LNCaP clone FGC (cell line): ENCODE measurements at places on chromosomes 7 and 10.

- DNase-seq: no peak
These were observed 269.8 kb downstream of the SKAP2 start for GRCh38 chr7:26594553-26594952.

DNA sequence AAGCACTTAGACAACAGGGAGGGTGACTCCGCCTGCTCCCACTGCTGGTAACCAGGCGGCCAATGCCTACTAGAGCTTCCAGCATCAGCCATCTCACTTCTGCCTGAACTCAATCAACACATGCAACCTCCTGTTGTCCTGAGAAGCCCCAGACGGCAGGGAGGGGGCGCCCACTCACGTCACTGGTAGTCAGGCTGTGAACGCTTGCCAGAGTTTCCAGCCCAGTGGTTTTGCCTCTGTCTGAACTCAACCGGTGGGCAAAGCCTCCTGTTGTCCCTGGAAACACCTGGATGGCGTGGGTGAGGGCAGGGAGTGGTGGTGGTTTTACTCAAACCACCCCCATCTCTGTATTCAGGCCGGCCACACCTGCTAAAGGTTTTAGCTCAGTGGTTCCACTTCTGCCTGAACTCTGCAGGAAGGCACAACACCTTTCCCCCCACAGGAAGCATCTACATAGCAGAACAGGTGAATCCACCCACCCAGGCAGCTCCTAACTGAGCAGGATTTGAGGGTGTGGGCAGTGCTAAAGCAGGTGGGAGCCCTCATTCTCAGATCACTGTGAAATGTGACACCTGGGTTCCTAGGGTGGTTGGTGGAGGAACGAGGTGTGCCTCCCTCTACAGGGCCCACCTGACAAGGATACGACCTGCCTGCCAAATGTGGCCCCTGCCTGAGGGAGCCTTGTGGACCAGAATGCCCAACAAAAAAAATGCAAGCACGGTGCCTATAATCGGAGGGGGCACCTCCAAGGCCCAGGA is 563.0 kb upstream of the SEMA3D start:
- no peak for DNase-seq

GRCh38 chr10:121260377-121260776 is 337.9 kb downstream of the FGFR2 start:
- DNase-seq: no peak

- DNase-seq: no peak
These were observed 93.8 kb downstream of the C1GALT1 start for GRCh38 chr7:7276161-7276560.

- no peak for DNase-seq
These were observed 19.4 kb downstream of the MAGI2 start for GRCh38 chr7:79434098-79434497.

DNA sequence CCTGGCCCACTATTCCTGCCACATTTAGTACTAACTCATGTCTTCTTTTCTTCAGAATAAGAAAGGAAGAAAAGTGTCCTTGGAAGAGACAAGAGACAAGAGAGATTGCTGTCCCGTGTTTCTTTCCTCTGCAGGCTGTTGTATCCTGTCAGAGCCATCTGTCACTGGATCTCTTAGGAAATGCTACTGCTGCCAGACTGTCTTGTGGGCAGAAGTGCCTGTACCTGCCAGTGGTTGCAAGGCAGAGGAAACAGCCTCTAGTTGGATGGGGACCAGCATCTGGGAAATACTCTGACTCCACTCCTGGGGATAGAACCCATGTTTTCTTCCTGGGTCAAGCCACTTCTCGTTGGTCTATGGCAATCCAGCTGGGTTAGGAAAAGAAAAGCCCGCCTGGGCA is 16.7 kb upstream of the MAP3K8 start:
- DNase-seq: no peak

GRCh38 chr7:15647309-15647708 is 39.2 kb downstream of the MEOX2 start:
- no peak for DNase-seq

DNA sequence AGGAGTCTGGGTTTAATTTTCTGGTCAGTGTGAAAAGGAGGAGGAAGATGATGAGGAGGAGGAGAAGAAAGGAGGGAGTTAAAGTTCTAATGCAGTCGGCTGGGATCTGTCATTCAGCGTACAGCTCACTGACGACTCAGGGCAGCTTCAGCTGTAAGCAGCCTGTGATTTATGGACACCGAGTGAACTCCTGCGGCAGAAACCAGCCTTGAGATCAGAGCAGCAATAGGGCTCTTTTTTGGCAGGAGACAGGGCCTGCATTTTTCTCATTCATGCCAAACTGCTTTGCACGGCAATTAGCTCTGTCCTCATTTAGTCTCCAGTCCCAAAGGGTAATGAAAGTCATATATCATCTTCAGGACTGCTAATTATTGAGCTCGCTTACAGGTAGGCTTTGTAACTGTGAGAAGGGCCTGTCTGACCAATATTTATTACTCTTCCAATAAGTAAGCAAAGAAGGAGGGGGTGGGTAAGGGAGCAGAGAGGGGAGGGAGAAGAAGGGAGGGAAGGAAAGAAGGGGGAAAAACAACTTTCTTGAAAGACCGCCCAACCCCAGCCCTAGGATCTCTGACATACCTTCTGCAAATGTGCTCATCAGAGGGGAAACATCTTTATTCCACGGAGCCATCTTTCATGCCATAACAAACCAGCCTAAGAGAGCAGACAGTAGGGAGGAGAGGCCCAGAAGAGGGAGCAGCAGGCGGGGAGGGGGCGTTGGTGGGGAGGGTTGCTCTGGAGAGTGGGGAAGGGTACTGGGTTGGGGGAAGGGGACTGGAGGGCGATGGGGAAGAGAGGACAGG is 48.1 kb upstream of the COMTD1 start:
- no peak for DNase-seq

- no peak for DNase-seq
These were observed 660 bp upstream of the HHEX start for GRCh38 chr10:92688927-92689662.

DNA sequence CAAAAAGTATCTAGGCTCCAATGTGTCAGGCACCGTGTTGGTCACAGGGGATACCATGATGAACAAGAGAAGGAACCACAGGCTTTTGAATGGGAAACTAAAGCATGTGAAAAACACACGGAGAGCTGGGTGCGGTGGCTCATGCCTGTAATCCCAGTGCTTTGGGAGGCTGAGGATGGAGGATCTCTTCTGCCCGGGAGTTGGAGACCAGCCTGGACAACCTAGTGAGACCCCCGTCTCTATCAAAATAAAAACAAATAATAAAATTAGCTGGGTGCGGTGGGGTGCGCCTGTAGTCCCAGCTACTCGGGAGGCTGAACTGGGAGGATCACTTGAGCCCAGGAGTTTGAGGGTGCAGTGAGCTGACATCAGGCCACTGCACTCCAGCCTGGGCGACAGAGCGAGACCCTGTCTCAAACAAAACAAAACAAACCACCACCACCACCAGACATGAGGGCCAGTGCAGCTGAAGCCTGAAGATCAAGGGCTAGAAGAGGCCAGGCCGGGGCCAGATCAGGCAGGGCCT is 611 bp upstream of the COPS6 start:
- no peak for DNase-seq
